ENCODE measurements at places on chromosomes 4 and X.

GRCh38 chrX:9677098-9677739 is 88.4 kb downstream of the GPR143 start:
- DNase-seq: peak; percentile 24

- no peak for DNase-seq
Measured at GRCh38 chrX:5957506-5957905, 271.2 kb downstream of the NLGN4X start.

DNA sequence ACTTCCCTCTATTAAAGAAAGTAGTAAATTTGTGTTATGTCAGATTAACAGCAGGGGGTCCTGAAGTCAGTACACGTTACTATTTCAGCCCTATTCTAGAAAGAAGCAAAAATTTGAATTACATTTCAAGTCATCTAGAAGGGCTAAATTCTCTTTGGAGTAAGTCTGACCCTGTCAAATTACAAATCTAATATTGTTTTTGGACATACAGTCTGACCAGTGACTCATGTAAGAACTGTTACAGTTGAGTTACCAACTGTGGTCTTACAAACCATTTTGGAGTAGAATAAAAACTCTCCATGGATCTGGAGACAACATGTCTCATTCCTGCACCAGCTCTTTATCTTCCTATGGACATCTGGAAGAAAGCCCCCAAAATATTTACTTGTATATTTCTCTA is 36.0 kb upstream of the GYPA start:
- DNase-seq: no peak

DNA sequence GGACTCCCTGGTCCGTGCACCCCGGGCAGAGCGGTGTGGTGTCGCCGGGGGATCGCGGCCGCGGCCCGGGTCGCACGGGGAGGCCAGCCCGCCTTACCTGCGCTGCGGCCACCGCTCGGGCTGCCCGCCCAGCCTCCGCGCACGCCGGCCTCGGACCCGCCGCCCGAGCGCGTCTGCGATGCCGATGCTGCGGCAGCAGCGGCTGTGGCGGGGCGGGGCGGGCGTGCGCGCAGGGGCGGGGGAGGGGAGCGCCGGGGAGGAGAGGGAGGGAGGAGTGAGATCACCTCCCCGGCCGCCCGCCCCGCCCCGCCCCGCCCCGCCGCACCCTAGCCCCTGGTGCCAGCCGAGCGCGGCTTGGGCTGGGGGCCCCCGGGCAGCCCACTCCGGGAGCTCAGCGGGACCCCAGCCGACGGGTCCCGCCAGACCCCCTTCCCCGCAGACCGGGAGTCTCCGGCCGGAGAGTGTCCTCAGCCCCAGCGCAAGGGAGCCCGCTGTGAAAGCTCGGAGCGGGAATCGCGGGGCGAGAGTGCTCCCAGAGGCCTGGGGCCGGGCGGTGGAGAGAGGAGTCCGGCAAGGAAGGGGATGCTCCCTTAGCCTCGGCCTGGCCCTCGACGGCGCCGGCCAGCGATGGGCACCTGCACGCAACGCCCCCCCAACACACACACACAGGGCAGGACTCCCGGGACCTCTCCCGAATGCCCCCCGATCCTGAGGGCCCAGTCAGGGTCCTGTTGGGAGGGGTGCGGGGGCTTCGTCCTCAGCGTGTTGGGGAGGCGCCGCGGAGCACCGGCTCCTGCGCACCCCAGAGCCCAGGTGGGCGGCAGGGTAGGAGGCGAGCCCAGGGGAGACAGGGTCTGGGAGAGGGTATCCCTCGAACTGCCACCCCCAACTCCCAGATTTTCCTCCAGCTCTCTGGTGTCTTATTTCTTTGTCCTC is at the start of gene L1CAM:
L1CAM (minus strand) TSS at position 206 of the 936 bp plus-strand sequence. CDS start 10,337 bp downstream, outside the sequence.
- DNase-seq: no peak

GRCh38 chrX:115972717-115973116 is 197.8 kb upstream of the AGTR2 start:
- DNase-seq: no peak

DNA sequence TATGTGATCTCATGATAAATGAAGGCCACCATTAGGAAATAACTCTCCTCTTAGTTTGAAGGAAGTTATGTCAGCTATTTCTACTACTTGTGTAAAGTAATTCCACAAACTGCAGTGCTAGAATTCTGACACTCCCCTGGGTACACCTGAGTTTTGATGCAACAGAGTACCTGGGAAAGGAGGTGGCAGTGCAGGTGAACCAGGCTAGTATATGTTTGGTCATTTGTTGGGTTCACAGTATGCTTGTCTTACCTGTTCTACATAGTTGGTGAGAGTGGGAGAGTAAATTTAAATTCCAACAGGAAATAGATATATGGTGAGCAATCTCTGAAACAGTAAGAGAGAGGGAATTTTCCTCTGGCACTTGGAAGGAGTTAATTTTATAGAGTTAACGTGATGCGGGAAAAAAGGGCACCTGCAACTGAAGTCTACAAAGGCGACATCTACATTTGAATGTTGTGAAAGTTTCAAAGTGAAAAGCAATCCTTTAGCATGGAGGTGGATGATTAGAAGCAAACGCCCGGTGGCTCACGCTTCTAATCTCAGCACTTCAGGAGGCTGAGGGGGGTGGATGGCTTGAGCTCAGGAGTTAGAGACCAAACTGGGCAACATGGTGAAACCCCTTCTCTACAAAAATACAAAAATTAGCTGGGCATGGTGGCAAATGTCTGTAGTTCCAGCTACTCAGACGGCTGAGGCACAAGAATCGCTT is 8.3 kb upstream of the SLC10A6 start:
- no peak for DNase-seq

GRCh38 chrX:20595928-20596575 is 329.3 kb upstream of the RPS6KA3 start:
- no peak for DNase-seq

GRCh38 chrX:22999696-23000223 is at the start of gene DDX53:
DDX53 (plus strand) TSS chrX:22999960; CDS start chrX:23000058, 98 bp downstream.
- no peak for DNase-seq

GRCh38 chr4:56360071-56360470 is 27.2 kb downstream of the AASDH start:
- no peak for DNase-seq

DNA sequence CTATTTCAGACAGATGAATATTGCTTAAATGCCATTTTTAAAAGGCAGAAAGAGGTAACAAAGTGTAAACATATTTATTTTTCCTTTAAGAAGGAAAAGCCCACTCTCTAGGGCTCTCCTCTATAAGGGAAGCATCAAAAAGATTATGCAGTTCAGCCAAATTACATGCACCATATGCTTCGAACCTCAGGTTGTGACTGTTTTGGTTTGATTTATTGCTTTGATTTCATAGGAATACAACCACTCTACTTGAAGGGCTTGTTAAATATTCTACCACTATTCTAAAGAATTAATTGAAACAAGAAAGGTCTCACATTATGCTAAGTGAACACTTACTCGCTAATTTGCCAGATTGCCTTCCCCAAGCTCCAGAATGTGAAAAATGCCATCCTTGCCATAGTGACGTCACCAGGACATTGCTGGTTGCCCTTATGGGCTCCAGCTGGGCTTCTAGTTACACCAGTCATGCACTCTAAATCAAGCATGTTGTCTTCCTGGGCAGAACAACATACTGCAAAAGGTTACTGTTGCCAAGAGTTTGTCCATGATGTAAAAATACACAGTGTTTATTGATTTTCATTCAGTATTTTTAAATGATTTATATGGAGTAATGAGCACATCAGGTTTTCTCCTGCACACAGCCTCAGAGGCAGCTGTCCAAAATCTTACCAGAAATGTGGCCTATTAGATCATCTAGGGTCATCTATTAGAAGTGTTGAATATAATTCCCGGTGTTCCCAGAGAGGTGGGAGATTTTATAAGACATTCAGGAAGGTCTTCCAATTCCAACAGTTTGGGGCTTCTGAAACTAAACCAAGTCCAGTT is 164.4 kb upstream of the RAPGEF2 start:
- no peak for DNase-seq

DNA sequence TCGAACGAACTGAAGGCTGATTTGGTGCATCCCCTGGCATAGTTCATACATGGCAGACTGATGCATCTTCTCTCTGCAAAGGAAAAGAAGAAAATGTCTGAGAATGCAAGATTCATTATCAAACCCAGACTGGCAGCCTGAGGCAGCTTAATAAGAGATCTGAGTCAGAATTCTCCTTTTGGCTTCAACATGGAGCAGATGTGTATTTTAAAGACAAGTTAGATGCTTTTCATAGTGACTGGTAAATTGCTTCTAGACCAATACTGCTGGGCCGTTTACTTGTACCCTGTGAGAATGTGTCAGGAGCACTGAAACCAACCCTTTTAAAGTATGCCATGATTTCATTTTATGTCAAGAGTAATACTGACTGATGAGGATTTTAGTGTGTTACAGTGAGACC is 322.0 kb downstream of the NR3C2 start:
- no peak for DNase-seq

DNA sequence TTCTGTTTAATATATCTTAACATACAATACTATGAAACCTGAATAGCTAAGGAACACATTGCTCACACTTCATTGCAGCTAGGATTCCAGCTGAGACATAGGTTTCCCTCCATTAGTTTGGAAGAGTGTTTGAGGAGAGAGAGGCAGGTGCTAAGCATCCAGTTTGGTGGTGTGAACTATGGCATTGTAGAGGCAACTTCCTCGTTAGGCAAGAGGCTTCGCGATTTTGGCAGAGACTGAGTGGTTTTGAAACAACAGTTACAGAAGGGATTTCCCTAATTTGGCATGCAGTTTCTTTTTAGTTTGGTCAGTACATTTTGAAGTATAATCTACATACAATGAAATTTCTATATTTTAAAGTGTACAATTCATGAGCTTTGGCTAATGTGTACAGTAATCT is 117.1 kb upstream of the BMP3 start:
- DNase-seq: no peak

- no peak for DNase-seq
Measured at GRCh38 chrX:68693481-68694434, 46.3 kb downstream of the STARD8 start.

- no peak for DNase-seq
Measured at GRCh38 chrX:17592117-17592516, 145.2 kb upstream of the SCML1 start.

GRCh38 chr4:15799701-15800100 is 21.6 kb downstream of the CD38 start:
- DNase-seq: no peak

DNA sequence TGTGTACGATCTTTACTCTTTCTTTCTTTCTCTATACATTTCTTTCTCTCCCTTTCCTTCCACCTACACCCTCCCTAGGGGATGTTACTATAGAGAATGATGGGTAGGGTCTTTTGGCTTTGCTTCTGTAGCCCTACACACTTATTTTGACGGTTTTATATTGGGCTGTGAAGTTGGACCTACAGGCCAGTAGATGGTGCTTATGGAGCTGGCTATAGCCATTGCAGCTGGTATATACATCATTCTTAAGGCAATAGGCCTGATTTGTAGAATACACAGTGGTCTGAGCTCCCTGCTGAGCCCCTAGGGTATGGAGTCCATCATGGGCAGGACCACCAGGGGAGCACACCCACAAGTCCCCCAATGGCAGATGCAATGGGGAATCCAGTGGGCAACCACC is 1869.7 kb downstream of the STIM2 start:
- DNase-seq: no peak

- no peak for DNase-seq
Measured at GRCh38 chr4:88320224-88320779, 35.9 kb upstream of the PPM1K start.

DNA sequence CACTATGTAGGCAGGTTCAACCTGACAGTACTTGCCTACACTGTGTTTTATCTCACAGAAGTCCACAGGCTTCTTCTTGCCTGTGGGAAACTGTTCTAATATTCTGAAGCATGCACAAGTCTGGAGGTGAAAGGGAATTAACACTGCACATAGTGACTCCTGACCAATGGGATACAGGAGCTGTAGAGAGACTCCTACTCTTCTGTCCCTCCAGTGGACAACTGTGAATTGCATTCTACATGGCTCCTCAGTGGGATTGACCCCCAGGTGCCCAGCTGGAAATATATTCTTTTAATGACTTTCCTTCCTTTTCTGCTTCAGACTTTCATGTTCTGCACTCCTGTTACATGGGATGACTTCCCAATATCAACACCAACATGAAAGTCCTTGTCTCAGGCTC is 8.2 kb upstream of the YIPF6 start:
- DNase-seq: no peak

DNA sequence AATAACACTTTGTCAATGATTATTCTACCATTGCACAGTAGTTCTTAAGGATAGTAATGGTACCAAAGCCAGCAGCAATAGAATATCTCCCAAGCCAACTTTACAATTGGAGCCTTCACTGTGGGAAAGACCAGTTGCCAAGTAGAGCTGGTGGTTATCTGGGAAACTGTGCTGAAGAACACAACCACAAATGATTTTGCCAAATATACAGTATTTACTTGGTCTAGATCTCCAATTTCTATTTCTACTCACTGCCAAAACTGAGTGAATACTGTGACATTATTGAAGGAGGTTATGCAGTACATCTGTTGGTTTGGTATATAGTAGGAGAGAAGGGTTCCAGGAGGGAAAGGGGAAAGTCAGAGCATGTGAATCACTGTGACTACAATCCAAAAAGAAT is 3.8 kb downstream of the TET2 start:
- DNase-seq: no peak

- DNase-seq: no peak
Measured at GRCh38 chr4:122909683-122910082, 12.7 kb downstream of the NUDT6 start.

GRCh38 chr4:73589887-73590801 is 30.1 kb downstream of the RASSF6 start:
- no peak for DNase-seq

- no peak for DNase-seq
Measured at GRCh38 chr4:52126226-52126625, 75.1 kb downstream of the SPATA18 start.

- no peak for DNase-seq
Measured at GRCh38 chrX:35819241-35819640, 21.1 kb downstream of the MAGEB16 start.

- DNase-seq: no peak
Measured at GRCh38 chr4:27000122-27000521, 139.5 kb downstream of the STIM2 start.

DNA sequence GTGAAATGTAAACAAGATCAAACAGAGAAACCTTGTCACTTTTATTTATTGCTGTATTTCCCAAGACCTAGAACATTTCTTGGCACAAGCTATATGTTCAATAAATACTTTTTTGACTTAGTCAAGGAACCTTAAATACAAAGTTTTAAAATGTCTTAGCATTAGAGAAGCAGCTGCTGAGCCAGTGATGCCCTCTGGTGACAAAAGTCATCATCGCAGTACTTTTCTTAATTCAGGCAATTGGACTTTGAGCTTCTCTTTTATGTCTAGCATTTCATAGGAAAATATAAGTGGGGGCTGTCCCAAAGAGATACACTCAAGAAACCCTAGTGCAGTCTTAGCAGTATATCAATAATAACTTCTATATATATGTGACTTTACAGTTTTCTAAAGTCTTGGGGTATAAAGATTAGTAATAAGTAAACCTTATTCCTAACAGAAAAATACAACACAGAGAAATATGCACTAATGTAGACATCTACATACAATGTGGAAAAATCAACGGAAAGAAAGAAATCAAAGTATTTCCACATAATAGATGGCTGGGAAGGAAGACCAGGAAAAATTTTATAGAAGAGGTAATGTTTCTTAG is 118.4 kb downstream of the DTHD1 start:
- peak; percentile 40 for DNase-seq

Data from central memory CD4-positive, alpha-beta T cell (primary cell).